Left ventricle myocardium superior (tissue), 1 donor: ENCODE measurements at places on chromosomes 2 and 18.

DNA sequence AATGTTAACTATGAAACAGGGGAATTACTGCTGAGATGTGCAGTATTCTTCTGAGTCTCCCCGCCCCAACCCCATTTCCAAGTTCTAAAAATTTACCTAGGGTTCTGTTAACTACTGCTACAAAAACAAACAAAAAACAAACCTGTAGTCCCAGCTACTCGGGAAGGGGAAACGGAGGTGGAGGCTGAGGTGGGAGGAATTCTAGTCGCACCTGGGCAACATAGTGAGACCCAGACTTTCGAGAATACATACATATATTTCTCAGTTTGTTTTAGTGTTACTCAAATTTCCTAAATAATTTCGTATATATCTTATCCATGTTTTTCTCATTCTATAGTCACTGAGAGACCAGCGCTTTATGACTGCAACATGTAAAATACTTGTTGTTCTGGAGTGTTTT, 989 bp downstream of the STAM2 start:
- DNase-seq, result no peak

GRCh38 chr2:219124381-219125110, 36.1 kb downstream of the NHEJ1 start:
- no peak for DNase-seq

DNA sequence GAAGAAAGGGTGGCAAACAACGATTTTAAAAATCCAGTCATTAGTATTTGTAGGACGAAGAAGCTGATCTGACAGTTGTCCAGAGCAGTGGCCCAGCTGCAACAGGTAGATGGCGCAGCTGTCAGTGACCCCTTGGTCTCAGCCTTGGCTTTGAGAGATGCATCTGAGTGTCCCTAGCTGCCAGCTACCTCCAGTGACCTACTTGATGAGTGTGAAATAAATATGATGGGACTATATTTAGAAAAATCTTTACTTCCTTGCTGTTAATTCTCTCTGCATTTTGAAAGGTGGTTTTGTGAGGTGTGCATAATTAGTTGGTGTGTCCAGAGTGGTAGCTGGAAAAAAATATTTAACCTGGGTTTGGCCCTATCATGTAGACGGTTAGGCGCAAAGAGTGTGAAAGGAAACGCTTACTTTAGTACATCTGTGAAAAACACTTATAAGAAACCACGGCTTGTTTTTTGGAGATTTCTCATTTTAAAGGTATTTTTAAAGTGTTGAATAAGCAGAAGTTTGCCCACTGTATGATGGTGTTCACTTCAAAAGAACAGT, 963 bp downstream of the INPP1 start:
- no peak for DNase-seq

- no peak for DNase-seq
Measured at GRCh38 chr18:35296060-35296459, 6.0 kb upstream of the ZSCAN30 start.

- no peak for DNase-seq
Measured at GRCh38 chr2:214492608-214493007, 81.8 kb downstream of the VWC2L start.
